ENCODE measurements at places on chromosomes 3 and 15.

DNA sequence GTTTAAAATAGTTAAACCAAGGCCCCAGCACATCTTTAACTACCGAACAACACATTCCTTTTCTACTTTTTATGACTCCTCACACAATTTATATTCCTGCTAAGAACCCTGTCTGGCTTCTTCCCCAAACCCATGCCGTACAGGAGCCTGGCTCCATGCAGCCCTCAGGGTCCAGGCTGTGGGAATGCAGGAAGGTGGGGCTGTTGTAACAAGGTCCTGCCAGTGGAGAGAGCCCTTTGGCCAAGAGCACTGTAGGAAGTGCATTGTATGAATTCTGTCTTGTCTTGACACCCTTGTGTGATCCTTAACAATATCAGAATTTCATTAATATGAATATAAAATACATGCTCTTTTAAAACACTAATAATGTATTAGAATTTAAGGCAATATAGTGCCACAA is 563.8 kb downstream of the TBL1XR1 start:
- DNase-seq, result no peak

DNA sequence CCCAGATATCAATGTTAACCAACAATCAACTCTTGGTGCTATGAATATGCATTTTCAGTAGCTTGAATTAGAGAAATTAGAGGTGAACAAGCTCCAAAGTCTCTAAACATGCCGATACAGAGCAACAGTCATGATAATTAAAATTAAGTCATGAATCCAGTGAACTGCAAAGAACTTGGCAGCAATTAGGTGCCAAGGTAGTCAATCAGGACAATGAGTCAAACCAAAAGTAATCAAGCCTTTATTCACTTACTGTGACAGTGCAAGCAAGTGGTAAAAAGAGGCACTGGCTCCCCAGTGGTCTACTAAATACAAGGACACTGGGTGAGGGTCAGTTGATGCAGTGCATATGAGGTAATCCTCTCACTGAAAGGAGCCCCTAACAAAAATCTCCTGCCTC is 1.8 kb downstream of the ZNF770 start:
- no peak for DNase-seq

GRCh38 chr15:96107916-96108315 is 222.6 kb upstream of the NR2F2 start:
- DNase-seq, result no peak

GRCh38 chr15:84817466-84818081 is 418 bp downstream of the ALPK3 start:
- no peak for DNase-seq

- no peak for DNase-seq
Observed at GRCh38 chr3:168847291-168847883, 751.7 kb upstream of the GOLIM4 start.

- no peak for DNase-seq
Observed at GRCh38 chr3:65712140-65712539, 326.6 kb downstream of the MAGI1 start.

All from left lobe of liver (tissue), 2 donors.